ENCODE measurements at places on chromosomes 12 and 14.

- no peak for DNase-seq
Measured at GRCh38 chr12:52230364-52231281, 2.4 kb upstream of the KRT7 start.

DNA sequence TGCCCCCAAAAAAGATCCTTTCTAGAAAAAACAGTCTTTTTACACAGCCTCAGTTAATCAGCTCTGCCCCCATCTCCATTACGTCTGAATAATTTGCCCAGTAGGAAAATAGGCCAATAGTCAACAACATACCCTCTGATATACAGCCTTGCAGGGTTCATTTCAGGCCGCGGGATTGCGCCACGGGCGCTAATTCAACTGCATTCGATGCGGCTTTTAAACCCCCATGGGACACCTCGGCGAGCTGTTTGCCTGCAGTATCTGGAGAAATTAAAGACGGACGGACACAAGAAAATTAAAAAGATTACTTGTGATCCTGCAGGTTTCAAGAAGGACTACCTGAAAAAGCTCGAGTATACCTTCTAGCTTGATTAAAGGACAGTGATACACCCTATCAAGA lies 36.1 kb downstream of the ERP29 start:
- no peak for DNase-seq

- no peak for DNase-seq
Measured at GRCh38 chr12:109310247-109311125, 1.4 kb upstream of the FOXN4 start.

GRCh38 chr12:121132601-121133481 lies at the start of gene P2RX7:
P2RX7 (plus strand) TSS chr12:121132876; CDS start chr12:121132971, 95 bp downstream.
- no peak for DNase-seq

GRCh38 chr14:56664811-56665421 lies 85.3 kb downstream of the TMEM260 start:
- DNase-seq: no peak

DNA sequence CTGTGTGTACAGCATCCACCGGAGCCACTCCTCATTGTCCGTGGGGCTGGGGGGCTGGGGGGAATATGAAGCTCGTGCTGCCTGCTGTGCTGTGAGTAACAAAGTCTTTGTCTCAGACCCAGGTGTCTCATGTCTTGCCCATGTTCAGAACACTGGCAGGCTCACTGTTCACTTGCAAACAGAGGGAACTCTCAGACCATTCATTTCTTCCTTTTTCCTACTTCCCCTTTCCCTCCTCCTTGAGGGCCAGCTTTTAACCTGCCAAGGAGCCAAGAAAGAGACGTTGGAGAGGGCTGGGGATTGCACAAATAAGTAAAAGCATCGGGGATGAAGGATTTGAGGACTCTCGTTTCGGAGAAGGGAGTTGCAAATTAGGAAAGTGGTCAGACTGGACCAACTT lies 21.6 kb downstream of the GPR132 start:
- no peak for DNase-seq

GRCh38 chr14:23344481-23344880 lies 8.2 kb downstream of the SLC22A17 start:
- DNase-seq: no peak

- DNase-seq: no peak
Measured at GRCh38 chr14:73789989-73790581, 61.5 kb upstream of the PTGR2 start.

GRCh38 chr12:56300644-56301464 lies 724 bp upstream of the CS start:
- DNase-seq: no peak

GRCh38 chr14:31169877-31170276 lies 37.7 kb downstream of the HECTD1 start:
- no peak for DNase-seq

DNA sequence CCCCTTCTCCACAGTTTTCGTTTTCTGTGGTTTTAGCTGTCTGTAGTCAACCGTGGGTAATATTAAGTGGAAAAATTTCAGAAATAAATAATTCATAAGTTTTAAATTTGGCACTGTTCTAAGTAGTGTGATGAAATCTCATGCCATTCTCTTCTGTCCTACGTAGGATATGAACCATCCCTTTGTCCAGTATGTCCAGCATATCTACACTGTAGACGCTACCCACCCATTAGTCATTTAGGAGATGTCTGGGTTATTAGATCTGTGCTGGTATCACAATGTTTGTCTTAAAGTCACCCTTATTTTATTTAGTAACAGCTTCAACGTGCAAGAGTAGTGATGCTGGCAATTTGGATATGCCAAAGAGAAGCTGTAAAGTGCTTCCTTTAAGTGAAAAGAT lies 44.7 kb downstream of the ATF7IP start:
- no peak for DNase-seq

- no peak for DNase-seq
Measured at GRCh38 chr12:113190761-113191160, 5.2 kb downstream of the RITA1 start.

DNA sequence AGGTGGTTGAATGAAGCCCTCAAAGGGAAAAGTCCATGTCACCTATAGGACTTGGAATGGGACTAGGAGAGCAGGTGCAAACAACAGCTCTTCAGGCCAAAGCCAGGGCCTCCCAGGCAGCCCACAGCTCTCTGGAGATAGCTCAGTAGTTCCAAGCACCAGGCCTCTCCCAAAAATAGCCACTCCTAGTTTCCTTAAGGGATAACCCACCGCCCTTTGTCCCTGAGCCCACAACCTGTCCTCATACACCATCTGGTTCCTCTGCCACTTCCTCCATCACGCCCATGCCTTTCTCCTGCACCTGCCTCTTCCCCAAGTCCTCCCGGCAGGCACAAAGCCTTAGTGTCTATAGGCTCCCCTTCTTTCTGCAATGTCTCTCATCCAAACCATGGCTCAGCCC lies 2.1 kb downstream of the RAB15 start:
- no peak for DNase-seq

DNA sequence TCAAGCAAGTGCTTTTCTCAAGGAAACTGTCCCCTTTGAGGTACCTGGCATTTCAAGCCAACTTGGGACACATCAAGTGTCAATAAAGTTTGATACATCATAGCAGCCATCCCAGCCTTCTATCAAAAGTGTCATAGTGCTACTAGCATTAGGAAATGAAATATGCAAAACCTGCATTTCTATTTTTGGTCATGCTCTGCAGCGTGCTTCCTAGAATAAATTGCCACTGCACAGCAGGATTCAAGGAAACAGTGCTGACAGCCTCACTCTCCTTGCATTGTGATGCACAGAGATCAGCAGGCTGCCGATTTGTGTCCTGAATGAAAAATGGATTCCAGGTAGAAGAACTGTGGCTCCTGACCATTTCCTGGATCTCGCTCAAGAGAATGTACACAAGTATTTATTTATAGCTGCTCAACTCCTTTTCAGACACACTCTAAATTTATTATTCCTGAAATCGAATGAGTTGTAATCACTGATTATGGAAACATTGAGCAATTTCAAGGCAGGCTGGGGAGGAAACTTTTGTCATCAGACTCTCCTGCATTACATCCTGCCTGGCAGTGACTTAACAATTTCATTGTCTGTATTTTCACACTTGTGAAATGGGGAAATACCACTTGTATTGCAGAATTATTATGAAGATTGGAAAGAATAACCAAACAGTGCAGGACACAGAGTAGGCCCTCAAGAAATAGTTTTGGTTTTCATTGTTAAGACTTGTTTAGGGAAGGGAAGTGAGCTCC lies 120.9 kb downstream of the SLC38A6 start:
- no peak for DNase-seq

DNA sequence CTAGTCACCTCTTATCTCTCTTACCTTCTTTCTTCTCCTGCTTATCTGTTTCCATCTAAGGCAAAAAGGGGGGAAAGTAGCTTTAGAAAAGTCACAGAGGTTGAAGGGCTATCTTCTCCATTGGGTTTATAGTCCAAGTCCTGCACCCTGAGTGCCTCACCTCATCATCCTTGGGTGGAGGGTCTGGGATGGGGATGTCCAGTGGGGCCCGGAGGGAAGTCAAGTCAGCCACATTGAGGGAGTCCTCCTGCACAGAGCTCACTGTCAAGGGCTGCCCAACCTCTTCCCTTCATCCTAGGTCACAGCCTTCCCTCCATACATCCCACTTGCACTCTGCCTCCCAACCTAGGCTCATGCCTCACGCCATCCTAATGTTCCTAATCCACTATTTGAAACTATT lies 1.2 kb downstream of the PSME2 start:
- DNase-seq: no peak

DNA sequence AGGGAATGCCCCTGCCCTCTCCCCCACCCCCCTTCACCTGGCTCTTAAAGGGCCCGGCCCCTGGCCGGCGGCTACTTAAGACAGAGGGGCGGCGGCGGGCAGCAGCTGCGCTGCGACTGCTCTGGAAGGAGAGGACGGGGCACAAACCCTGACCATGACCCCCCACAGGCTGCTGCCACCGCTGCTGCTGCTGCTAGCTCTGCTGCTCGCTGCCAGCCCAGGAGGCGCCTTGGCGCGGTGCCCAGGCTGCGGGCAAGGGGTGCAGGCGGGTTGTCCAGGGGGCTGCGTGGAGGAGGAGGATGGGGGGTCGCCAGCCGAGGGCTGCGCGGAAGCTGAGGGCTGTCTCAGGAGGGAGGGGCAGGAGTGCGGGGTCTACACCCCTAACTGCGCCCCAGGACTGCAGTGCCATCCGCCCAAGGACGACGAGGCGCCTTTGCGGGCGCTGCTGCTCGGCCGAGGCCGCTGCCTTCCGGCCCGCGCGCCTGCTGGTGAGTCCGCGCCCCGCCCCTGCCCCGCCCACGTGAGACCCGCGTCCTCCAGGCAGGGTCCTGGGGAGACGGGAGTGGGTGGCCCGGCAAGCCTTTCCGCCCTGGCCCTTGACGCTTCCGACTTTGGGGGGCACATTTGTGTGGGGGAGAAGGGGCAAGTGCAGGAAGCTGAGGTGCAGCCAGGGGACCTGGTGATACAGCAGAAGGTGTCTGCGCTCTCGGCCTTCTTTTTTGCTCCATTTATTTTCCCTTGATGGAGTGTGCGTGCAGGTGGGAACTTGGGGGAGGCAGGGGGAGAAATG lies at the start of gene IGFBP6:
Gene IGFBP6 (plus strand): TSS at position 104 of the 790 bp plus-strand sequence. CDS start 51 bp downstream, at position 155.
- DNase-seq: no peak

DNA sequence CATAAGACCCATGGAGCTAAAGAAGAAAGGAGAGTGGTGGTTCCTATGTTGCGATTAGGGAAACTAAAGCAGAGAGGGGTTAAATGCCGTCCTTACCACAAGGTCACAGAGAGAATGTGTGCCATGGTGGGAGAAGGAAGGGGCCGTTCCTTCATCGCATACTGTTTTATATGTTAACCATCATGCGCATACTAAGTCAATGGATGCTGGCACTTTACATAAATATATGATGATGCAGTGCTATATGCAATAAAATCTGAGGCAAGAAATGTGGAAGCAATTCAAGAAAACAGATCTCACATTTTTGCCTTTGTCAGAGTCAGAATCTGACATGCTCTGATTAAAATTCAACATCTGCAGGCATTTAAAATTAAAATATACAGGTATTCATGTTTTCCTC lies 168.1 kb downstream of the BMP4 start:
- DNase-seq: no peak

DNA sequence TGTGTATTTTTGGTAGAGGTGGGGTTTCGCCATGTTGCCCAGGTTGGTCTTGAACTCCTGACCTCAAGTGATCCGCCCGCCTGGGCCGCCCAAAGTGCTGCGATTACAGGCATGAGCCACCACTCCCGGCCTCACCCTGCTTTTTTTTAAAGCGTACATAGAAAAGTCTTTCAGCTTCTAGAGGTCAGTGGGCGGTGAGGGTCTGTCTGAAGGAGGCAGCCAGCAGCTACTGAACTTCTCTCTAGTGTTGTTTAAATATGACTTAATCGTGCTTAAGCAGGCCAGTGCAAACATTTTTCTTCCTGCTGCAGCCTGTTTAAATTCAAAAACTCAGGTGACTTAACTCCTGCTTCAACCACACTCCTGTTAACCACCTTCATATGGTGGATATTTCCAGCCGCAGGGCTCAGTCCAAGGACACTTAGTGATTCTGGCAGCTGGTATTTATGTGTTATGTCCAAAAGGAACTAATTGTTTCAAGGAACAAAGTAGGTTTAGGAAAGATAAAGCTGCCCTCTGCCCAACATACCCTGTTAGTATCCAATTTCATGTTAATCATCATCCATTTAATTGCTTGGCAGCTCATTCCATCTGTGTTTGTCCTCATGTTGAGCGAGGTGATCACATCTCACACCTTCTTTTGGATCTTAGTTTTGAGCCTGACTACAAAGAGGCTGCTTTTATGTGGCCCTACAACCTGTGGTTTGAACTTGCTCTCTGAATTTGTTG lies 2.0 kb downstream of the PRKAB1 start:
- no peak for DNase-seq

DNA sequence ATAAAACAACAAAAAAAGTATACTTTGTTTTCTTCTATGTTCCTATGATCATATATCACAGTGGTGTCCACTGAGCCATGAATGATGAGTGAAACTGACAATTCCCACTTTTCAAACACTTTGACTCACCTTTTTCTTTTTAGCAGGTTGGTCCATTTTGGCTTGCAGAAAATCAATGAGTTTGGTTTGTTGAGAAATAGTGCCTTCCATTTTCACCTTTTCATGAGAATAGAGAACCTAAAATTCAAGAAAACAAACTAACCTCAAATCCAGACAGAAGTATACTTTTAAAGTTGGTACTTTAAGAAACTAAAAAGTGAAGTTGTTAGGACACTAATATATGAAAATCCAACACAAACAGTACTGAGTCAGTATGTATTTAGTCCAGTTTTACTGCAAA lies 52.4 kb downstream of the PRKAB1 start:
- no peak for DNase-seq

GRCh38 chr12:104662203-104662602 lies 205.5 kb downstream of the CHST11 start:
- DNase-seq: no peak

GRCh38 chr12:75702477-75703093 lies 191.2 kb upstream of the KRR1 start:
- no peak for DNase-seq

- no peak for DNase-seq
Measured at GRCh38 chr12:71797531-71797930, 42.0 kb upstream of the TBC1D15 start.

GRCh38 chr12:85367936-85368335 lies 87.9 kb downstream of the ALX1 start:
- no peak for DNase-seq

- no peak for DNase-seq
Measured at GRCh38 chr12:57181561-57182155, 34.2 kb upstream of the LRP1-AS start.

- DNase-seq: no peak
Measured at GRCh38 chr12:104750061-104750460, 208.0 kb downstream of the SLC41A2 start.

- DNase-seq: no peak
Measured at GRCh38 chr14:32225378-32225920, 22.4 kb upstream of the RNU6-8 start.

- DNase-seq: no peak
Measured at GRCh38 chr12:62700091-62700880, 233.7 kb downstream of the MON2 start.

DNA sequence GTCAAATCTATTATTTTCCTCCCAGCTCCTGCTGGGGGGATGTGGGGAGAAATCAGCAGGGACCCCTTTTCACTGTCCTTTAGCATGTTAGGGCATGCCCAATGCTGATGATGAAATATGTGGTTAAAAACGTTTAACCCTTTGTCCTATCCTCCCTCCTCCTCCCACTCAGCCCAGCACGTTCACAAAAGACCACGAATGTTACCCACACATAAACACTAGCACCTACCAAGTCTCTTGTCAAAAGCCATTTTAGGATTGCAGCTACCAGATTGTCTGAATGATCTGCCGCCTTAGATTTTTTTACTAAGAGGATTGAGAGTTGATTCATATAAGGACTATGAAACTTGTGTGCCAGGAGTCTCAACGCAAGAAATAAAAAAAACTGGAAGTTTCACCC lies 70.4 kb downstream of the TBK1 start:
- no peak for DNase-seq

GRCh38 chr12:24996102-24996797 lies 47.3 kb upstream of the BCAT1 start:
- no peak for DNase-seq

GRCh38 chr14:54132496-54132895 lies 175.9 kb upstream of the BMP4 start:
- no peak for DNase-seq

All from stimulated activated CD8-positive, alpha-beta memory T cell treated with anti-CD3 and anti-CD28 coated beads, Interleukin-7, amount 100 ng/mL, for 1 hour (primary cell).